ENCODE measurements at places on chromosomes 3 and 15. TPM values are rescaled to one million over a fixed set of nuclear protein-coding genes. Genes with fewer than 3 reads are reported as not detected.

SPINK8 gene
- not detected for total RNA-seq

CTXN2 gene
- total RNA-seq = not detected

KBTBD13 gene
- total RNA-seq = not detected

GREM1 gene
- 166 TPM for total RNA-seq

PRSS50 gene
- not detected for total RNA-seq

PLA2G4D gene
- total RNA-seq = not detected

Measured in smooth muscle cell of the pulmonary artery (primary cell).